ENCODE measurements at places on chromosomes 1 and 21.
A peak's percentile ranks its signal among the peaks of the same experiment; 100 is the strongest.

- DNase-seq = no peak
Measured at GRCh38 chr1:115976921-115977498, 697 bp downstream of the SLC22A15 start.

DNA sequence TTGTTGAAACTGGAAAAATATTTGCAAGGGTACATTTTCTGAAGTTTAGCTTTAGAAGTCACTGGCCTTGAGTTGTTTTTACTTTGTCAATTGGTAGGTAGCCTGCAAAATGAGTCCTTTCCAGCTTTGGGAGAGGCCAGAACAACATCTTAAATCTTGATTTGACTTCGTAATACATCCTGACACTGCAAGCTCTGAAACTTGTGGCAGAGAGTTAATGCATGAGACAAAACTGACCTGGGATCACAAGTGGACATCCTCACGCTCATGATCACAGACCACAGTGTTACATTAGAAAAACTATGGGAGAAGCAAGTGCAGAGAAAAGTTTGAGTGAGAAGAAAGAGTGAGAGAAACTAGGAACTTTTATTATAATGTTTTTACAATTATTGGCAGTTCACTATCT is 550.9 kb downstream of the USP25 start:
- no peak for DNase-seq

GRCh38 chr1:43414634-43415223 is 25.0 kb downstream of the SZT2 start:
- DNase-seq = peak; percentile 75

DNA sequence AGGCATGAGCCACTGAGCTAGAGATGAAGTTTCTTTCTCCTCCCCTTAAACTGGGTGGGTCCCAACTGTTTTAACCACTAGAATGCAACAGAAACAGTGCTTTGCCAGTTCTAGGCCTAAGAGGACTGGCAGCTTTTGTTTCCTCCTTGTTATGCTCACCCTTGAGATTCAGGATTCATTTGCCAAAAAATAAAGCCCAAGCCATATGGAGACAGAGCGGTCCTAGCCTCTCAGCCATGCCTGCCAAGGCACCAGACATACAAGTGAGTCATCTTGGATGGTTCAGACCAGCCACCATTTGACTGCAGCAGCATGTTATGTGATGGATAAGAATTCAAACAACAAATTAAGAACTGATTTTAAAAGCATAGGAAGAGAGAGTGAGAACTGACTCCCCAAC is 38.1 kb upstream of the STUM start:
- DNase-seq = no peak

DNA sequence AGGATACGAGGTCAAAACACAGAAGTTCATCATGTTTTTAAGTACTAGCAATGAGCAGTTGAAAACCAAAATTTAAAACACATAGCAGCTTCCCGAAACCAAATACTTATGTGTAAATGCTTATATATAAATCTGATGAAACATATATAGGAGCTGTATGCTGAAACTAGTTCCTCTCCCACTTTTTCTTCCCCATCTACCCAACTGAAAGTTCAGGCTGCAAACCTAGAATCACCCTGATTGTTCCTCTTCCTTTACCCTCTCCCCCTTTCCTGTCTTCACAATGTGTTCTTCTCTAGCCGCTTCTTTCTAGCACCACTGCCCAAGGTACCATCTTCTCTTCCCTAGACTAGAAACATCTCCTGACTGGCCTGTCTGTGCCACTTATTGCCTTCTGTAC is 90.6 kb downstream of the ST3GAL3 start:
- DNase-seq = no peak

GRCh38 chr21:15774590-15774989 is 44.8 kb downstream of the USP25 start:
- no peak for DNase-seq

DNA sequence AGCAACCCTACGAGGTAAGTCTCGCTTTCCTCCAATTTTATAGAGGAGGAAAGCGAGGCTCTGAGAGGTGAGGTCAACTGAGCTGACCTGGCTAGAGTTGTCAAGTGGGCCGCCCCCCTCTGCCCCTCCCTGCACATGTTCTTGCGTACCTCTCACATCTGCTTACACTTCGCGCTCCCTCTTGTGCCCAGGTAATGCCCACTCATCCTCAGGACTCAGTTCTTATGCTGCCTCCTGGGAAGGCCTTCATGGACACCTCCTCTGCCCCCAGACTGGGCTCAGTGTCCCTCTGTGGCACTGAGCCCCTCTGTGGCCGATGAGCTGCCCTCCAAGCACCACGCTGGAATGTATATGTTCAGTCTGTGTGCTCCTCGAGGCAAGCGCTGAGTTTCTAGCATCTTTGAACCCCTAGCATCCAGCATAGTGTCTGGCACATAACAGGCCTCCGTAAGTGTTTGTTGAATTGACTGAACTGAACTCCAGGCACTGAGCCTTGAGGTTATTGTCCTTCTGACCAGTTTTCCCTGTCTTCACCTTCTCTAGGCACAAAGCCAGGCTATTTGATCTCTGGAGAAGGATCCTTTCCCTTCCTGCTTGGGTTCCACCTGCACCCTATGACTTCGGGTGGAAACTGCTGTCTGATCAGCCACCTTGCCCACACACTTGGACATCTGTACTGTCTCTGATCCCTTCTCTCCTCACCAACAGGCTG is 13.5 kb downstream of the MOV10 start:
- DNase-seq = no peak

DNA sequence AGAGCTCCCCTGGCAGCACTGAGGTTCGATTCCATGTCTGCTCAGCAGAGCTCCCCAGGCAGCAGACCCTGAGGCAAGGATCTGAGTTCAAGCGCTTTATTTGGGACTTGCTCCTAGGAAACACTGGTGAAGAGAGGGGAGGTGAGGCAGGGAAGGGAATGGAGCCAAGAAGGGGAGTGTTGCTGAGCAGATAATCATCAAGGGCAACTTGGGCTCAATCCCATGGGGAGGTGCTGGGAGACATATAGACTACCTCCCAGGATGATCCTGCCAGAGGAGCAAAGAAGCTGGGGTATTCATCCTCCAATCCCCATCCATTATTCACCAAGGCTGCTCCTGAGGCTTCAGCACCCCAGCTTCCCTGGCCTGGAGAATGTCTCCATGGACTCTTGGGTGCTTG is 47.0 kb downstream of the GRIK3 start:
- no peak for DNase-seq

DNA sequence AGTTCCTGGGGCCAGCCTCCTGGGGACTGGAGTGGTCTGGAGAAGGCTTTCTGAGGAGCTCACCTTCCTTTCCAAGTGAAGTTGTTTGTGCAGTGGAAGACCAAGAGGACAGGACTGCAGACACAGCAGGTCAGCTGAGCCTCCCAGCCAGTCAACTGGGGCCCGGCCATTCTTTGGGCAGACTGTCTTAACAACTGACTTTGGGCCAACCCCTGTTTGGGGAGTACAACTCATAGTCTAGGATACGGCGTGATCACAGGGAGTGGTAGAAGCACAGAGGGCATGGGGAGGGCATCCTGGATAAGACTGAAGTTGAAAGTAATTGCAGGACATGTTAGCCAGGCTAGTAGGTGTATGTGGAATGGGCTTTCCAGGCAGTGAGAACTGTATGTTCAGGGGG is 50.3 kb downstream of the PGM1 start:
- no peak for DNase-seq

- peak; percentile 21 for DNase-seq
Measured at GRCh38 chr1:78006521-78006920, 1.8 kb downstream of the DNAJB4 start.

- peak; percentile 73 for DNase-seq
Measured at GRCh38 chr1:156618853-156619581, at the start of gene HAPLN2. Gene HAPLN2, plus strand, starts transcription at chr1:156619415. Its CDS starts 4,076 bp downstream, at chr1:156623491.

- no peak for DNase-seq
Measured at GRCh38 chr1:38061883-38062328, 15.3 kb upstream of the POU3F1 start.

DNA sequence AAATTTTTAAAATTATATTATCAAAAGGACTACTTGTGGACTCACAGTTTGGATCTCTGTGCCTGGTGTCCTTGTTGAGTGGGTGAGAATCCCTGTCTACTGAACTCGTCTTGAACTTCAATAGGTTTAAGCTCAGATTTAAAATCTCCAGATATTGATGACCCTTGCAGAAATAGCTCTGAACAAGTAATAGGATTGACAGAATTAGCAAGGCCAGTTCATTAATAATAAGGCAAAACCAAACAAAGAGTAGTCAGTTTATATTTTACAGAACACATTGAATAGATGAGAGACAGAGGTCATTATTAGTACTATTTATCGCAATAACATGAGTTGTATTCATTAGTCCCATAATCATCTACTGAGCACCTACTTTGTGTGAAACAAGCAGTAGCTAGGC is at the start of gene PDC:
TSS of gene PDC (minus strand) at position 101 of the 400 bp plus-strand sequence. CDS start 11,655 bp downstream, outside the sequence.
- no peak for DNase-seq

DNA sequence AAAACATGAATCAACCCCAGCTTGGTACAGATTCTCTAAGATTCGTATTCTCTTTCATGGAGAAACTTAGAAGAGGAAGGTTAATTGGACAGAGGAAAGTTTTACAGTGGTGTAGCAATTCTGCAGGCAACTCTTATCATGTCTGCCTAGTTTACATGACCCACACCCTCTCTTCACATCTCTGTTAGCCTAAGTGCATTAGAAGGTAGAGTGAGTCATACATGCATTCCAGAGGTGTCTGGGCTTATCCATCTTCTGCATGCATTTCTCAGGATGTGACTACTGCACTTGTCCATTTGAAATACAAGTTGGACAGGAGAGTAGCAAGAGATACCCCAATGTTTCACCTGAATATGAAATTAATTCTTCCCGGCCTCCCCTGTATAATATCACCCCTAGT is 578.4 kb upstream of the NCAM2 start:
- no peak for DNase-seq

DNA sequence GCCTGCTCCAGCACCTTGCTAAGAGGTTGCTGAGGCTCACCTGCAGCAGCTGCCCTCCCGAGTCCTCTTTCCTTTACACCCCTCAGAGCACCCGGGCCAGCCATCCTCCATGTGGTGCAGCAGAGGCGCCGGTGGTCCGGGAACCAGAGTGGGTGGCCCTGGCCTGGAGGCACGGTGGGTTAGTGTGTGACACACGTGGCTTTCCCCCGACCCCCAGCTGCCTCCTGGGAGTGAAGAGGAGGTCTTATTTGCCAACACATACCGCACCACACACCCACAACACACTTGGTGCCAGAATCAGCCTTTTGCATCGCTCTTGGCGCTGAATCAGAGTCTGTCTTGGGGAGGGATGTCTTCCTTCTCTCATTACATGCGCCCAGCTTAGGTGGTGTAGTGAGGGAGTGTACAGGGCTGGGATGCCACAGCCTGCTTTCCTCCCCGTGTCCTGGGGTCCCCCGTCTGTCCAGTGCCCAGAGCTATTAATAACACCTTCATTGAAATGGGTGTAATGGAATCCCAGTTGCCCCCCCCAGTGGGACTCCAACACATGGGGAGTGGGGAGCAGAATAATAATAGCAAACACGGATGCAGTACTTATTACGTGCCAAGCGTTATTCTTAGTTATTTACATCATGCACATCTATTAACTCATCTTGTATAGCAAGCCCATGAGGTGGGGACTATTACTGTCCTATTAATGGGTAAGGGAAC is 38.2 kb downstream of the MAPKAPK2 start:
- no peak for DNase-seq

- DNase-seq = peak; percentile 90
Measured at GRCh38 chr1:241934201-241934848, 23.2 kb upstream of the BECN2 start.

DNA sequence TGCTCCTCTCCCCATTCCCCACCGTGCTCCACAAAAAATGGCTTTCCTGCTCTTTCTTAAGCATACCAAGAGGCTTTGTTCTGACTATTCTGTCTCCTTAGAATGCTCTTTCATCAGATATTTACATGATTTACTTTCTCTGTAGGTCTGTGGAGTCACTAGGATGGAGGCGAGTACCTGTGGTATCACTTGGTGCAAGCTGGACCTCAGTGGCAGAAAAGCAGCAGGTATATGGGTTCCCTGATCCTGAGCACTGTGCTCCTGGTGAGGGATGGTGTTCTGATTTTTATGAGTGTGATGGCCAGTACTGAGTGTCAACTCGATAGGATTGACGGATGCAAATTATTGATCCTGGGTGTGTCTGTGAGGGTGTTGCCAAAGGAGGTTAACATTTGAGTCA is 10.0 kb downstream of the C1orf87 start:
- no peak for DNase-seq

DNA sequence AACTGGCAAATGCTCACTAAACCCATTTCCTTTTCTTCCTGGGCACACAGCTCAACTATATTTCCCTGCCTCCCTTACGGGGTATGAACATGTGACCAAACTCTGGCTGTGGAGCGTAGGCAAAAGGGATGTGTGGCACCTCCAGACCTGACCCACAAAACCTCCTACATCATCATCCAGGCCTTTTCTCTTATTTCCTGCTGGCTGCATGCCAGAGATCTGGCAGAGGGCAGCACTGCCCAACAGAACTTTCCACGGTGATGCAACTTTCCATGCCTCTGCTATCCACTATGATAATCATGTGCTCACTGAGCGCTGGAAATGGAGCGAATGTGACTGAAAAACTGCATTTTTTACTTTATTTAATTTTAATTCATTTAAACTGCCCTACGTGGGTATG is 99.6 kb upstream of the CACNA1E start:
- peak; percentile 26 for DNase-seq

GRCh38 chr1:196887515-196888239 is at the start of gene CFHR4:
Gene CFHR4, plus strand, starts transcription at chr1:196888052. Its CDS starts 99 bp downstream, at chr1:196888151.
- DNase-seq = no peak

GRCh38 chr1:25754470-25755181 is 45.4 kb upstream of the SELENON start:
- DNase-seq = no peak

GRCh38 chr1:41614818-41615217 is 130.3 kb upstream of the EDN2 start:
- no peak for DNase-seq

DNA sequence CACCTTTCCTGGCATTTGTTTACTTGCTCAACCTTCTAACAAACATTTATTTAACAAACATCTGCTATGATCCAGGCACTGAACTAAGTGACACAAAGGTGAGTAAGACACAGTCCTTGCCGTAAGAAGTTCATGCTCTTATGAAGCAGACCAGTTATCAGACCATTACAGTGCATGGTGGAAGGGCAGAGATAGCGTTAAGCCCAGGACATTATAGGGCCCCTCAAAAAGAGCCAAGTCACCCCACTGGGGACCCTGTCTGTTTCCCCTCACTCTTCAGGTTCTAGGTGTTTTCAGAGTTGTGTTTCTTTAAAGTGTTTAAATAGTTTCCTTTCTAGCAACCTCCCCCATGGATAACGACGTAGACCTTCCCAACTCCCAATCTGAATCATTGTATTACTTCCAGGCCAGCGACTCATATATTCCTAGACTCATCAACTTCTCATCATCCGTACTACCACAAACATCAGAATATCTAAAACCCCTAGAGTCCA is 39.3 kb downstream of the TCP10L start:
- no peak for DNase-seq

GRCh38 chr1:21638531-21639341 is 30.4 kb downstream of the RAP1GAP start:
- DNase-seq = peak; percentile 98

GRCh38 chr1:44571712-44572571 is 102.3 kb downstream of the TMEM53 start:
- peak; percentile 66 for DNase-seq

- DNase-seq = no peak
Measured at GRCh38 chr1:202076050-202076511, 46.6 kb upstream of the GPR37L1 start.
